ENCODE measurements at places on chromosomes 7 and 10.

DNA sequence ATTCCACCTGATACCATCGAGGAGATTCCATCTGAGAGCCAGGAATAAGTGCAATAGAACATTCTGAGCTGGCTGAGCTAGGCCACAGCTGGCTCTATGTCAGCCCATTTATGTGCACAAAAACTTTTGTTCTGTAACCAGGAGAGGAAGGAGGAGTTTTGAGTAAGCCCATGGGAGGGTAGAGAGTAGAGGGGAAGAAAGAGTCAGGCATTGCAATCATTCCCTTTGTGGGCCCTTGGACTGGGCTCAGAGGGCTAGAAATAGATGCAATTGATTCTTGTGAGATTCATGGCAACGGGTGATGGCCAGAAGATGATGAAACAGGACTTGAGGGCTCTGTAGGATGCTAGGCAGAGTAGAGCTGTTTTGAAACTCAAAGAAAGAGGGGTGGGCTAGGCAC, 104.6 kb upstream of the KIF5B start:
- DNase-seq: no peak

DNA sequence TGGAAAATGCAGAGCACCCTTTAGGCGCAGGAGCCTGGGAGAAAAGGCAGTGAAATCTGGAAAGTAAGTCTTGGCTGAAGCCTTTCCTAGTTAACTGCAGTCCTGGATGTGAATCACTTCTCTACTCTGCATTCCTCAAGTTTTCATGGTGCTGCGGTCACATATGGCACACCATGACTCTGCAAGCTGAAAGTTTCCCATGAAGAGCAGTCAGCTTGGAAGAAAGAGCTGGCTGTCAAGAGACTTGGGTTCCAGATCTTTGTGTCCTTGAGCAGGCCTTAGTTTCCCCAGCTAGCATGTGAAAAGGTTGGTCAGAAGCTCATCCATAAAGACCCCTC, 548.3 kb downstream of the SORCS3 start:
- DNase-seq: no peak

GRCh38 chr7:145293754-145294153, 457.9 kb upstream of the TPK1 start:
- DNase-seq: no peak

DNA sequence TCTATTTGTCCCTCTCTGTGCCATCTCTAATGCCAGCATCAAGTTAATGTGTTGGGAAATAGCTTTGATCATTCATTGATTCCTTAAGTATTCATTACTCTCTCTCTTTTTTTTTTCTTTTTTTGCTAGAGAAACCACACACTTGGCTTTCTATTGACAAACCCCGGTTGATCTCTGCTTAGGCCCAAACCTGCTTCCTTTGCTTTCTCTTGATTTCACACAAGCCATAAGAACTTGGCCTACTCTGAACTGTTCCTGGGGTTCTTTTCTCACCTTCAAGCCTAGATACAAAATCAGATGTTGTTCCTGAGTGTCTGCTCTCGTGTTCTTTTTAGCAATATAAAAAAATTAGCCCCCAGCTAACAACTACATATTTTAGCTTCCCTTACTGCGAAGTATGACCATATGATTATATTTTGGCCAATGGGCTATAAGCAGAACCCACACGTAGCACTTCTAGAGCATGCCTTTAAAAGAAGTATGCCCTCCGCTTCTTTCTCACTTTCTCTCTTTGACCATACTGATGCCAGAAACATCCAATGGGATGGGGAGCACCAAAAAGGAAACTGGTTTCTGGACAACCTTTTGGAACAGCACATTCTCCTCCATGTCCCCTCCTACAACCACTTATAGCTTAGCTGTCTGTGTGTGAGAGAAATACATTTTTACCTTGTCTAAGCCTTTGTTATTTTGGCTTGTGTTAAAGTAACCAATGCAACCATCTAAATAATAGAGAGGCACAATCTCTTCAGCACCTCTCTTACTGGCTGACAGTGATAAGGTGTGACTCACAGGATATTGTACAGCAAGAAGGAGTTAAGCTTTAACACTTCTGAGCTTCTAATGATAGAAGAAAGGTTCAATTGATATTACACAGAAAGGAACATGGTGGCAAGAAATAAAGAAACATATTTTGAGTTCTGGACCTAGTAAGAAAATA, 96.6 kb upstream of the LRRN3 start:
- DNase-seq: no peak

DNA sequence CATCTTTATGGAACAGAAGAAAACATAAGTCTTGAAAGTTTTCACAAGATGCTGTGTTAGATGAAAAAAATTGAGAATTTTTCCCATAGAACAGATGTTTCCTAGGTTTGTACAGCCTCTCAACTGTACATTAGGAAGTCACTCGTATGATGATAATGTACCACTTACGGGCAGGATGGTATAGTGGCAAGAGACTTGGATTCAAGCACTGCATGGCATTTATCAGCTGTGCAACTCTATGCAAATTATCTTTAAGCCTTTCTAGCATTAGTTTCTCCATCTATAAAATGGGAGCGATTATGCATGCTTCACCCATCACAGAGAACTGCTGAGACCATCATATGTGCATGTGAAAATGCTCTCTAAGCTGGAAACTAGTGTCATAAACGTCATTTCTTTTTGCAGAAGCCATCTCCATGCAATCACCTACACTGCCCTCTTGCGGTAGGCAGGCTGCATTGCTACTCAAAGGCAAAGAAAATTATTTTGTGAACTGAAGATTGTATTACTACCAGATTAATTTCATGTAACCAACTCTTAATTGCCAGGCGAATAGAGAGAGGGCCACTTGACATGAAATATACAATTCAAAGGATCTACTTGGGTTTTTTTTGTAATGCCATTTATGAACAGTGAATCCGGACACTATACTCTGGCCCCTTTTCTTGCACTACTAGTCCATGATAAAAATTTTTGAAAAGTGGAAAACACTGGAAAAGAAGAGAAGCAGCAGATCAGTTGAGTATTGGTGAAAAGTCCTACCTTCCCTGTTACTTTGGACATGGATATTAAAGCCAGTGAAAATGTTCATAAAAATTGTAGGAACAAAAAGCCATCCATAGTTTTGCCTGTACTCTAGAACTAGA, 102.3 kb downstream of the JAZF1 start:
- DNase-seq: no peak

DNA sequence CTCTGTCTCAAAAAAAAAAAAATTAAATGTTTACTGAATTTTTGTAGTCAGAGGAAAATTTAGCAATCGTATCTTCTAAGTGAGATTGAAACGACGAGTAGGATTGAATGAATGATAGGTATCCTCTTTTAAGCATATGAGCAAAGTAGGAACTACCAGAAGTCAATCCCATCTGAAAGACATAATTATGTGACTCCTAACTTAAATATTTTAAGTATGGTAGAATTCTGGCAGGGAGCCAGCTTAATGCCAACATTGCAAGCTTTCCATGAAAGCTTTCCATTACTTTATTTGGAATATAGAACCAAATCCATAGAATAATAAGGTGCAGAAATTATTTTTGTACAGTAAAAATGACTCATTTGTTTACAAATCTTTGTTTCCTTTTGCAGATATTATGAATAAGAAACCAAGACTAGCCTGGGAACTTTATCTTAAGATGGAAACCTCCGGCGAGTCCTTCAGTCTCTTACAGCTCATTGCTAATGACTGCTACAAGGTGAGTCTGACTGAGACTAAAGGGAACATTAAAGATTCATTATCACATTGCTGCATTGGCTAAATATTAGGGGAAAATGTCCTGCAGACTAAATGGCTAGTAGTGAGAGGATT, 50.2 kb upstream of the UBN2 start:
- no peak for DNase-seq

GRCh38 chr7:80596933-80597517, 41.4 kb upstream of the CD36 start:
- no peak for DNase-seq

GRCh38 chr10:89981891-89982290, 280.5 kb downstream of the KIF20B start:
- no peak for DNase-seq

DNA sequence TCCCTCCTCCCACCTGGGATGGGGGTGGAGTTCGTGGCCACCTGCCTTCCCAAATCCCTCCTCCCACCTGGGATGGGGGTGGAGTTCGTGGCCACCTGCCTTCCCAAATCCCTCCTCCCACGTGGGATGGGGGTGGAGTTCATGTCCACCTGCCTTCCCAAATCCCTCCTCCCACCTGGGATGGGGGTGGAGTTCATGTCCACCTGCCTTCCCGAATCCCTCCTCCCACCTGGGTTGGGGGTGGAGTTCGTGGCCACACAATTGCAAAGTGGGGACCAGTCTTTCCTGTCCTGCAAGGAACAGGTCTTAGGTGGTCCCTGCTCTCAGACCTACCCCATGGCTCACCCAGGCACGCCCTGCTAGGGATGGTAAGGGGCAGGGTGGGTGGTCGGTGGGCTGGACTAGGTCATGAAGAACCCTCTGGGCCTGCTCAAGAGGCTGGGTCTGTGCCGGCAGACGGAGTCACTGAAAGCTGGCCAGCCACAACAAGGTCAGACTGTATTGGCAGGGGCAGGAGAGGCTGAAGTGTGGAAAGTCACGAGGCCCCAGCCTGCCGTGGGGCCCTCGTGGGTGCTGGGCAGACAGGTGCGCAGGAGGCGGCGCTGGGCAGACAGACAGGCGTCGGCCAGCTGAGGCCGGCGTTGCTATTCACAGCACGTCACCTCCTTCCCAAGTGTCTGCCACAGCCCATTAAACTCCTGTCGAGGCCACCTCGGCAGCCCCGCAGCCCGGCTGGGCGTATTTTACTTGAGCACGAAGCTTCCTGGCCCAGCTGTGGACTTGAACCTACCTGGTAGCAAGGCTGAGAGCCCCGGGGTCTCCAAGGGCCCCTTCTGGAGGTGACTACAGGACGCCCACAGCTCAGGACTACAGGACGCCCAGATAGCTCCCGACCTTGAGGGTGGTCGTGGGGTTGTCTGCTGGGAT, 4.1 kb downstream of the KNDC1 start:
- DNase-seq: no peak

- DNase-seq: no peak
Measured at GRCh38 chr7:78770422-78771410, 682.8 kb downstream of the MAGI2 start.

GRCh38 chr7:12706900-12707536, 19.6 kb downstream of the ARL4A start:
- no peak for DNase-seq

DNA sequence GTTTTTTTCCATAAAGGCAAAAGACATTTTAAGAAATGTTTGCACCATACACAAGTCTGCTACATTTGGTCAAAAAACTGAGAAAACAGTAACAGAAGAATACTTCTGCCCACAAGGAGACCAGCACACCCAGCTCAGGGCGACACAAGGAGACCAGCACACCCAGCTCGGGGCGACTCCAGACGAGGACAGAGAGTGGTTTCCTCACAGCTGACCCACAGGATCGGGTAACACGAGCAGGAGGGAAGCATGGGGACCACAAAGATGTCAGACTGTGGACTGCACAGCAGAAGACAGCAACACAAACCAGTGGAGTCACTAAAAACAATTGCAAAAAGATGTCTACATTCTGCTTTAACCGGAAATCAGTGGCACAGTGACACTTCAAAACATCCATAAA, 237.6 kb downstream of the DIP2C start:
- DNase-seq: no peak

Measured in activated CD8-positive, alpha-beta memory T cell treated with anti-CD3 and anti-CD28 coated beads for 1 hour (primary cell).